ENCODE measurements at places on chromosomes 2 and 18. TPM values are rescaled to one million over a fixed set of nuclear protein-coding genes. Genes with fewer than 3 reads are reported as not detected.

The ACOXL gene
- not detected for total RNA-seq

The CFC1 gene
- not detected for total RNA-seq

DNA sequence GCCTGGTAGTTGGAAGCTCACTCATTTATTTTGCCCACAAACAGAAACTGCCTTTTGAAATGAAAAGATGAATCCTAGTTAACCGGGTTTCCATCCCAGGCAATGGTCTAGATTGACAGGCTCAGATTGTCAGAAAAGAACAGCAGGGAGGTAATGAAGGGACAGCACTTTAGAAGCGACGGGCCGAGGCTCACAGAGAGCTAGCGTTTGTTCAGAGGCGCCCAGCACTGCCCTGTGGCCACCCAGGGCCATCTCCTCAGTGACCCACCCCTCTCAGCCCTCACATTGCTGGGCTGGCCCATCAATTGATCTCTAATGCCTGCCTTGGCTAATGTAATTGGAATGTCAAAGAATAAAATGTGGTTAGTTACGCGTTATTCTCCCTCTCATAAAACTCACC, 304.8 kb downstream of the CDCA7 start:
- no peak for DNase-seq

DNA sequence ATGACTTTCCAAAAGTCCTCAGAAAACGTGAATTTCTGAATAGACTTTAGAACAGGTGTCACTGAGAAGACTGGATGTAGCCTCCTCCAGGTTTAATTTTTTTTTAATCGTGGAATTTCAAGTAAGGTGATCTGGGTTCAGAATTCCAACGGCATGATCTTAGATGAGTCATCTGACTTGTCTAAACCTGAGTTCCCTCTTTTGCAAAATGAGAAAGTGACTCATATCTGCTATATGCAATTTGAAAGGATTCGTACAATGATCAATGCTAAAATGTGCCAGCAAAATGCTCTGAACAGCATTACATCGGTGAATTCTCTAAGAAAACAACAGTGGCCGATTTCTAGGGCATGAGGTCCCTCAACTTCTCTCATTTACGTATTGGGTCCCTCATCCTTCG, 69.1 kb upstream of the ZNF516 start:
- peak; percentile 89 for DNase-seq

GRCh38 chr2:85888020-85888683, 638 bp downstream of the ST3GAL5 start:
- no peak for DNase-seq

GRCh38 chr2:31987454-31988220, 23.2 kb downstream of the MEMO1 start:
- DNase-seq = peak; percentile 76

Measured in IMR-90 (cell line).